ENCODE measurements at places on chromosomes 5 and 9.

GRCh38 chr9:131673068-131673467 is 66.8 kb downstream of the RAPGEF1 start:
- DNase-seq, result no peak

DNA sequence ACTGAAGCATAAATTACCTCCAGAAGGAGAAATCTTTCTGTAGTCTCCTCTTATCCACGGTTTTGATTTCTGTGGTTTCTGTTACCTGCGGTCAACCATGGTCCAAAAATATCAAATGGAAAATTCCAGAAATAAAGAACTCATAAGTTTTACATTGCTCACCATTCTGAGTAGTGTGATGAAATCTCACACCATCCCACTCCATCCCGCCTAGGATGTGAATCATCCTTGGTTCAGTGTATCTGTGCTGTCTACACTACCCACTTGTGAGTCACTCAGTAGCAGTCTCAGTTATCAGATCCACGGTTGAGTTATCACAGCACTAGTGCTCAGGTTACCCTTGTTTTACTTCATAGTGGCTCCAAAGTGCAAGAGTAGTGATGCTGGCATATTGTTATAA is 371.2 kb downstream of the NFIB start:
- DNase-seq, result peak; percentile 98

- DNase-seq, result no peak
Measured at GRCh38 chr9:122209451-122209850, 19.3 kb downstream of the LHX6 start.

DNA sequence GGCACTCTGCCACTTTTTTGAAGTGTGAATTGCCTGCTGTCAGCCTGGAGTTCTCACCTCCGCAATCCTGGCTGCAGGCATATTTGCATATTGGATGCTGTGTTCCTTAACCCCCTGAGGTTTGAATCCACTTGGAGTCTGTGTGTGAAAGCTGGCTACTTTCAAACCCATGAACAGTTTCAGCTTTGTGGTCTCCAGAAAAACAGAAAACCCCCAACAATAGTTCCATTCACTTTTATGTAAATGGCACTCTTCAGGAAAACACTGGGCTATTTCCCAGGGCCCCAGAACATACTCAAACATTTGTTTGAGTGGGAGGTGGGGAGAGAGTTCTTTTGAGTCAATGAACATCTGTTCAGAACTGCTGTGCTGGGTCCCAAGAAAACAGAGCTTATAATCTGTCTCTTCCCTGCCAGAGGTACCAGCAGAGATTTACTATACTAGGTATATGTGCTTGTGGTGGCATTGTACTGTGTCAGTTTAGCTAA is 5.0 kb downstream of the NUDT2 start:
- DNase-seq, result peak; percentile 32

DNA sequence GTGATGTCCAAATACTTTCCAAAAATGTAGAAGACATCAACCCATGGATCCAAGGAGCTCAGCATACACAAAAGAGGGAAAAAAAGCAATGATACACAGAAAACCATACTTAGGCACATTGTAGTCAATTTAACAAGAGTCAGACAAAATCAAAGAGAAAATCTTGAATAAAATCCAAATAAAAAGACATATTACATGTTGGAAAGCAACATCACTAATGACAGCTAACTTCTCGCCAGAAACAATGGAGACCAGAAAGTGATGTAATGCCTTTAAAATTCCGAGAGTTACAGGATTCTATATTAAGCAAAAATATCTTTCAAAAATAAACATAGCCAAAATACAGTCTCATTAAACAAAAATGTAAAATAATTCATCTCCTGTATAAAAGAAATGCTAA is 79.8 kb upstream of the SLCO4C1 start:
- DNase-seq, result no peak

- DNase-seq, result peak; percentile 5
Measured at GRCh38 chr5:82066791-82067190, 95.0 kb downstream of the ATG10 start.

DNA sequence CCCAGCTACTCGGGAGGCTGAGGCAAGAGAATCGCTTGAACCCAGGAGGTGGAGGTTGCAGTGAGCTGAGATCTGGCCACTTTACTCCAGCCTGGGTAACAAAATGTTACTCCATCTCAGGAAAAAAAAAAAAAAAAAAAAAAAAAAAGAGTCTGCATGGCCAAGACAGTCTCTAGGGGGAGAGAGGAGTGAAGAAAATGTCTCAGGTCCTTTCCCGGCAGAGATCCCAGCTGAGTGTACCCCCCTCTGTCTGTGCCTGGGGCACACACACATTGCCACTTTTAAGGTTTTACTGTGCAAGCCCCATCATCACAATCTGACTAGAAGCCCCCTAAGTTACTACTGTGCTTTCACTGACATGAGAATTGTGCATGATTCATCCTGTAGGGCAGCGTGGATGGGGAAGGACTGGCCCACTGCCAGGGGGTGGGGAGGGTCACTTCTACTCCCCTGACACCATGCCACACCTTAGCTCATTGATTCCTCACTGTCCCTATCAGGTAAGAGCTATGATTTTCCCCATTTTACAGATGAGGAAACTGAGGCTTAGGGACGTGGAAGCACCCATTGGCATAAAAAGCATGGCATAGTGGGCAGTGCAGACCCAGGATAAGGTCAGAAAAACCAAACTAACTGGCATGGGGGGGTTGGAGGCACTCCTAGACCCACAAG is 102.3 kb upstream of the LARP1 start:
- no peak for DNase-seq

DNA sequence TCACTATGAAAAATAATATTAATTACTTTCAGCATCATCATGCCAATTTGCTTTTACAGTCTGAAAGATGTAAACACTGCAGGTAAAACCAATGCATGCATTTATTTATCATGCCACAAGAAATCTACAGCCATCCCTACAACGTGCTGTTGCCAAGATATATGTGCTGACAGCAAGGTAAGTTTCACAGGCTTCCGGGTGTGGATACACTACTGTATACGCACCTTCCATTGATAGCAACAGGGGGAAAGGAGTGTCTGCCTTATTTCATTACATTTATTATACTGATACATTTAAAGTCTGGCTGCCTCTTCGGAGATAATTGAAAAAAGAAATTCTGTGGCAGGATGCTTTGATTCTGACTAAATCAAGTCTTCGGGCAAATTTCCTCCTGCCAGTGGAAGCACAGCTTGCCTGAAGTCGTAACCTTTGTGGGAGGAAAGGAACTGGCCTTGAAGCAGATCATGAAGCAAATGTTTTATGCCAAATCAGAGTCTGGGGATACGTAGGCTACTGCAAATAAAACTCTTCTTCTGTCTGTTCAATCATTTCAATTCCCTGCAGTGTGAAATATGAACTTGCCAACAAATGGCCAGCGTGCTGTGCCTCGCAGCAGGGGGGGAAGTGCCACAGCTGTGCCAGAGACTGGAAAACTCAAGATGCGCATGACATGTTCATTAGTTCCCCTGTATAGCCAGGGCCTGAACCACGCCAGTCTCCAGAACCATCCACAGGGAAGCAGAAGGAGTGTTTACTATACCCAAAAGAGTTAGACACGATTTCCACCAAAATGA is 268.1 kb downstream of the EFNA5 start:
- DNase-seq, result no peak

DNA sequence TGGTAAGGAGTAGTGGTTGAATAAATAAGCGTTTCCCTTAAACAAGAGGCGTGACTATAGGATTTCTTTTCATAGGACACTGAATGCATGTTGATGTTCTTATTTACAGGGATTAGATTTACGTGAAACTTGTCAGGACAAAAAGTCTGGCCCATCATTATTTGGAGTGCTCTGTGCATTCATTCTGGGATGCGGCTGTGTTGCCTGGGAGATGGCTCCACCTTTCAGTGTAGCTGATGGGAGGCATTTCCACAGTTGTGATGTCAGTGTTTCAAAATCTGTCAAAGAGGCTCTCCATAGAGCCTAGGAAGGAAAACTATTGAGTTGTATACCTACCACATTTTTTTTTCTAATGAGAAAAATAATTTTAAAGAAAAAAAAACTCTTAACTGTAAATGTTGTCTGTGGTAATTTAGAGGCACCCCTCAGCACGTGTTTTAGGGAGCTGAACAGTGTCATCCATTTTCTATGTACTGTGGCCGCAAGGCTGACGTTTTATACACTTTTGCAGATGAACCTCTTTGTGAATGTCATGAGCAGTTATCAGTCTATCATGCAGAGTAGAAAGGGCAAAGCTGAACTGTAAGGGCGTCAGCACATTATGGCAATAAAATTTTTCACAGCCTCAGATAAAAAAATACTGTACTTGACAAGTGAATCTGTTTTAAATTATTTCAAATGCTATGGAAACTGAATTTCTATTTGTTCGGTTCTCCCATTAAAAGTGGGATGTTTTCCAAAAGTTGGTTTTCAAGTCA is 202.7 kb downstream of the PBX3 start:
- DNase-seq, result no peak

- DNase-seq, result no peak
Measured at GRCh38 chr5:181112476-181112875, 18.5 kb downstream of the OR2V1 start.

DNA sequence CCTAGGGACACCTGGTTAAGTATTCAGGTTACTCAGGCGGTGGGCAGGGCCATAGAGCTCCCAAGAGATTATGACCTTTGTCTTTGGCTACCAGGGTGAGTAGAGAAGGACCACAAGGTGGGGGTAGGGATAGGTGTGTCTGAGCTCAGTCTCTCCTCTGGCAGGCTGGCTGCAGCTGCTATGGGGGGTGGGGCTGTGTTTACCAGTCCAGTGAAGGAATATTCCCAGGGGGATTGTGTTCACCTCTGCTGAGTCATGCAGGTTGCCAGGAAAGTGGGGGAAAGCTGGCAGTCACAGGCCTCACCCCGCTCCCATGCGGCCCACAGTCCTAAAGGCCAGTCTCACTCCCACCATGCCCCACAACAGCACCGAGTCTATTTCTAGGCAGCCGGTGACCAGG is 53.6 kb upstream of the POU5F2 start:
- no peak for DNase-seq

DNA sequence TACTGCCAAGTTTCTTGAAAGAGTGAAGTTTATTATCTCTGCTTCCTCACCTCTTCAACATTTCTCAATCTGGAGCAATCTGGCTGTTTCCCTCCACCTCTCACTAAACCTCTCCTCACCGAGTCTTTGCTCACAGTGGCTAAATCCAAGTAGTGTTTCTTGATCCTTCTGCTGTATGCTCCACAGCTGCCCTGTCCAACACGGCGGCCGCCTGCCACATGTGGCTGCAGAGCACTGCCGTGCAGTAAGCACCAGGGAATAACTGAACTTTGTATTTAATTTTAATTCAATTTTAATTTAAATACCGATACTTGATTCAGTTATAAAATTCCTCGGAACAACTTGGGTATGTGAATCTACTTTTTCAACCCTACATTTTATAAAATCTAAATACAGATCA is 80.2 kb downstream of the FANCC start:
- no peak for DNase-seq

DNA sequence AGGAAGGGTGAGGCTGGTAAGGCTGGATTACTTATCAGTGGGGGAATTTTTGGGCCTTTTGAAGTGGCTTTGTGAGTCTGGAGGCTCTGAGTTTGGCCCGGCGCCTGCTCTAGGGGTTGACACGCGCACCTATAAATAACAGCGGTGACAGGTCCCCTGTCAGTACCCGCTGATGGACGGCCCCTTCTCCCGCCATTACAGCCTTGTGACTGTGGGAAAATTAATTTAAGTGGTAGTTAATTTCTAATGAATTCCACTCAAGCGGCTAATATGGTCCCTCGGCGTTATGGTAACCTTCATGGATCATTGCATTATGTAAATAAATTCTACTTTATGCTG is 16.5 kb downstream of the MRPL36 start:
- no peak for DNase-seq

DNA sequence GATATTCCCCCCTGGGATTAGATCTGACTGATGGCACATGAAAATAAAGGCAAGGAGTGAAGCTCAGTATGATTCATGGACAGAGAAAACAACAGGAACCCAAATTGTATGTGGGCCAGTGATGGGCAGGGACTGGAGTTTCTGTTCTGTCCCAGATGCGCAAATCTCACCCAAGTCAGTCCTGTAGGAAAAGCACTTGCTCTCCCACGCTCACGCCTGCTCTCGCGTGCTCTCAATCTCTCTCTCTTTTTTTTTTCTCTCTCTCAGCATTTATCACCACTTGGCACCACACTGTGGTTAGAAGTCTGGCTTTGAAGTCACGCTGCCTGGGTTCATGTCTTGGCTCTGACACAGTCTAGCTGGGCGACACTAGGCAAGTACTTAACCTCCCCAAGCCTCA is 106.5 kb upstream of the LRRTM2 start:
- DNase-seq, result no peak

- DNase-seq, result peak; percentile 63
Measured at GRCh38 chr9:123678878-123679329, 251.0 kb downstream of the DENND1A start.

- peak; percentile 83 for DNase-seq
Measured at GRCh38 chr9:86322973-86323644, 31.1 kb downstream of the TUT7 start.

GRCh38 chr9:121289026-121289771 is 21.2 kb downstream of the GSN start:
- peak; percentile 74 for DNase-seq

- DNase-seq, result no peak
Measured at GRCh38 chr5:149802008-149802680, 72.0 kb downstream of the PPARGC1B start.

GRCh38 chr5:91373006-91373405 is 10.1 kb downstream of the ARRDC3 start:
- no peak for DNase-seq

DNA sequence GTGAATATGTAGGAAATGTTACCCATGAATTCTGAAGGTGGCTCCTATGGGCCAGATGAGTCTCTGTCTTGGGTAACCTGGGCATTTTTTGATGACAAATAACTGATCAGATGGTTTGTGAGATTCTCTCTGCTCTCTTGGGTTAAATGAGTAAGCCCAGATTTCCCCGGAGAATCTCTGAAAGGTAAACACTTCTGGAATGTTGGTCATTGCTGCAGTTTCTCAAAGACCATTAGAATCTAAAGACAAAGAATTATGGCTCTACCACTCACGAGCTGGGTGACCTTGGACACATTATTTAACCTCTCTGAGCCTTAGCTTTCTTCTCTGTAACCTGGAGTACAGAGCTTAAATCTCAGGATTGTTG is 191.2 kb downstream of the DAB2IP start:
- peak; percentile 87 for DNase-seq

DNA sequence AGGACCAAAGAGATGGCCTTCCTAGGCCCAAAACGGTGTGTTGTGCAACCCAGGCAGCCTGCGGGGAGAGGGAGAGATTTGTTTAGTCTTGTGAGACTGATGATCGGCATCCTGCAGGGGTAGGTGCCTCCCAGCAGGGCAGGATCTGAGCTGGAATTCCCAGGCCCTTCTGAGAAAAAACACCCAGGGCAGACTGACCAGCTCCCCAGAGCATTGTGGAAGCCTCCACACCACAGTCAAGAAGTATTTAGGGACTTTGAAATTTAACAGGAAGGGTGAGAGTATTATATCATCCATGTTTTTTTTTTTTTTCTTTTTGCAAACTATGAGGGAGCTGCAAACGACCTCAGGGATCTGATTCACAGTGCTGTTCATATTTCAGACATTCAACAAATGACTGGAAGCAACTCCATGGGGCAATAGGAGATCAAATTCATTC is 104.5 kb upstream of the LHFPL2 start:
- DNase-seq, result peak; percentile 68

GRCh38 chr5:173781432-173781815 is 106.7 kb upstream of the CPEB4 start:
- no peak for DNase-seq

- DNase-seq, result no peak
Measured at GRCh38 chr9:7770111-7770510, 29.5 kb downstream of the DMAC1 start.

- no peak for DNase-seq
Measured at GRCh38 chr5:66616520-66617225, 20.5 kb downstream of the MAST4 start.

- peak; percentile 16 for DNase-seq
Measured at GRCh38 chr9:112858625-112859147, 32.0 kb downstream of the SLC46A2 start.
